ENCODE measurements at places on chromosomes 3 and 15.

DNA sequence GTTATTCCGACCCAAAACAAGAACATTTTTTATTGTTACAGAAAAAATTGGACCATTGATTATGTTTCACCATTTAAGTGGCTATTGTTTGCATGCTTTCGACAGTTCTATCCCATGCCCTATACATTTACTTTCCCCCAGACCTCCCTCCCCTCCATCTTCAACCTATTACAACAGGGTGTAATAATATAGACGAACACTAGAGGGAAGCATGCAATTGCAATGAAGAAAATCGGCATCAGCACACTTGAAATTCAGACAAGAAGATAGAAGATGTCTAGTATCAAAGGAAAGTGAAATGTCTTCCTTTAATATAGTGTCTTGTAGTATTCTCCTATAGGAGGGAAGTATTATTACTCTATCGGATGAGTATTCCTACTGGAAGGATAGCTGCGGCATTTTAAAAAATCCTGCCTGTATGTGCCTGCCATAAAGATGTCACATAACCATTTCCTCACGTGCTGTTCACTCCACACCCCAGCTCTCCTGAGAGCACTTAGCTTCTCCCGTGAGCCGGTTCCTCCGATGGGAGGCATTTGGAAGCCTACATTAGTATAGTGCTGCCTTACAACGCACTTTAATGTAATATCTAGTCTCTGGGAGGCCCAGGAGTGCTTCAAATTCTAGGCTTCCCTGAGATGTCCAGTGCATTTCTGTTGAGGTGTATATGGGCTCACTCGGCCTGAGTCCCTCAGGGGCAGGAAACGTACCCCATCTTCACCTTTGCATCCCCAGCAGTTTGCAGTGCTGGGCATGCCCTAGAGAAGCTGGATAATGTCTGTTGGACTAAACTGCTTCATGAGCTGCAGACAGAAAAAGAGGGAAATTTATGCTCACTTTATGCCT, 17.8 kb upstream of the ERICH6 start:
- no peak for DNase-seq

- DNase-seq: no peak
These were observed 186.6 kb downstream of the TIGIT start for GRCh38 chr3:114480442-114480841.

DNA sequence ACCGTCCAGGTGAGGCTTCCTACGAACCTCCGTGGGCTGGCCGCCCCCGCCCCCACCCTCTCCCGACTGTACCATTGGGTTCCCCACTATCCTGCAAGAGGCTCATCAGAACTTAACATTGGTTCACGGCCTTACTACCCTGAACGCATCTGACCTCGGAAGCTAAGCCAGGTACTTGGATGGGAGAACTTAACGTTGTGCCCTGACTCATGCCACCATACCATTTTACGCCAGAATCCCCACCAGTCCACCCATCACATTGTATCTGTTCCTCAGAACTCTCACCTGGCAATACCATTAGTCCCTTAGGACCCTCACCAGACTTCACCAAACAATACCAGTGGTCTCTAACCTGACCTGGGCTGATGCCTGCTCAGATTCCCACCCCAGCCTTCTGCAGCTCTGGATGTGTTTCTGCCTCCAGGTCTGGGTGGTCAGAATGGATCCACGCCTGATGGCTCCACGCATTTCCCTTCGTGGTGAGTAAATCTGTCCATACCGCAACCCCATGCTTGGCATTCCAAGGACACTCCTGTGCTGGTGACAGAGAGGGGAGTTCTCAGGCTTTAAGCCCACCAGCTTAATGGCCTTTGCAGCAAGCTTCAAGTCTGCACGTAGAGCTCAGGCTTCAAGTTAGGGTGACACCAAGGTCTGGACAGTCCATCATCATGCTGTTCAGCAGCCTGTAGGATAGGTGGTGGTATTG, 562 bp downstream of the TCTA start:
- no peak for DNase-seq

DNA sequence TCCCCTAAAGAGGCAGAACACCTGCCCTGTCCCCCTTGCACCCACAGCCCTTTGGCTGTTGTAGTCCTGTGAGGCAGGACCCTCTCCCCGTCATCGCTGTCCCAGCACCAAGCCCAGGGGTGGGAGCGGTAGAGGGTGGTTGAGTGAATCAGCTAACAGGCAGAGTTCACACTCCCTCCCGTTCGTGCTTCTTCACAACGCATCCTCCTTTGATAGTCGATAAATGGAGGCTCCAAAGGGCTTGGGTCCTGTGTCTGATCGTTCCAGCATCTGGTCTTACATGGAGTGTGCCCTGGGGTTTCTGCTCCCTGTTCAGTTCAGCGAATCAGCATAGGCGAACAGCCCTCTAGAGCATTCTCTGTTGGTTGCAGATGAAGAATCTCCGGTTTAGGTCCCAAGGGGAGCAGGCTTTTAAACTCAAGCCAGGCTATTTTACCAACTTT, 820 bp upstream of the HMCES start:
- no peak for DNase-seq

DNA sequence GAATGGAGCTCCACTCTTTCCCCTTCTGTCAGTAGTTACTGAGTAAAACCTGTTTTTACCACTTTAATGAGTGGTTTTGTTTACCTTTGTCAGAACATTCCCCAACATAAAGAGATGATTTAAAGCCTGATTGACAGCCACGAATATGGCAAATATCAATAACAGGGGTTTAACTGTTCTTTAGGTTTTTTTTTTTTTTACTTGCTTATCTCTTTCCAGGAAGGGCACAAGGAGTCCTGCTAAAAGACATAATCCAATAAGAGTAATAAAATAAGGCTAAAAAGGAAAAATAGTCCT, 11.5 kb upstream of the UBE2Q2 start:
- DNase-seq: no peak

GRCh38 chr15:100918034-100918689, 995 bp upstream of the LRRK1 start:
- peak; percentile 3 for DNase-seq

- DNase-seq: peak; percentile 5
These were observed 47.2 kb upstream of the SMAD6 start for GRCh38 chr15:66654739-66655375.

GRCh38 chr3:139771331-139771730, 93.6 kb upstream of the NMNAT3 start:
- no peak for DNase-seq

DNA sequence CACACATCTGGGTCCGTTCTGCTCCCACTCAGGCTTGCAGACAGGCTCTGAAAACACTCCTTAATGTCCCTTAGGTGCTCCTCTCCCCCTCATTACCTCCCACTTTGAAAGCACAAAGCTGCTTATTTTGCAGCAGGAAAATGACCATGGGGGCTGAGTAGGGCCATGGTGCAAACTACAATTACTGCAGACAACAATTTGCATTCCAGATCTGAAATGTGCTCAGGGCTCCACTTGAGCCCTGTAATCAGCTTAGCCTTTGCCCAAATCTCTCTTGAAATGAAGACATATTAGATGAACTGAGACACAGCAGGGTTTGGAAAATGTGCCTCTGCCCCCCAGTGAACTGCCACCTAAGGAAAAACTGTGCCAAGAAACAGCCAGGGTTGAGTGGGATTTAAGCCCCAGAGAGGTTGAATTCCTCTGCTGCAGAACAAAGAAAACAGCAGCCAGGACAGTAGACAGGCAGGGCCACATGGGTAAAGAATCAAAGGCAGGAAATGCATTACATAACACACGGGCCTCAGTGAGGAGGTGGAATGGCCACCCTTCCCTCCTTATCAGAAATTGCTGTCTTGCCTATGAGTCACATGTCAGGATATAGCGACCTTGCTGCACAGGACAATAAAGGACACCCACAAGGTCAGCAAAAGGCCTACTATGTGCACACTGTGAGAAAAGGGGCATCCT, 126.8 kb upstream of the ARHGEF3 start:
- DNase-seq: no peak

DNA sequence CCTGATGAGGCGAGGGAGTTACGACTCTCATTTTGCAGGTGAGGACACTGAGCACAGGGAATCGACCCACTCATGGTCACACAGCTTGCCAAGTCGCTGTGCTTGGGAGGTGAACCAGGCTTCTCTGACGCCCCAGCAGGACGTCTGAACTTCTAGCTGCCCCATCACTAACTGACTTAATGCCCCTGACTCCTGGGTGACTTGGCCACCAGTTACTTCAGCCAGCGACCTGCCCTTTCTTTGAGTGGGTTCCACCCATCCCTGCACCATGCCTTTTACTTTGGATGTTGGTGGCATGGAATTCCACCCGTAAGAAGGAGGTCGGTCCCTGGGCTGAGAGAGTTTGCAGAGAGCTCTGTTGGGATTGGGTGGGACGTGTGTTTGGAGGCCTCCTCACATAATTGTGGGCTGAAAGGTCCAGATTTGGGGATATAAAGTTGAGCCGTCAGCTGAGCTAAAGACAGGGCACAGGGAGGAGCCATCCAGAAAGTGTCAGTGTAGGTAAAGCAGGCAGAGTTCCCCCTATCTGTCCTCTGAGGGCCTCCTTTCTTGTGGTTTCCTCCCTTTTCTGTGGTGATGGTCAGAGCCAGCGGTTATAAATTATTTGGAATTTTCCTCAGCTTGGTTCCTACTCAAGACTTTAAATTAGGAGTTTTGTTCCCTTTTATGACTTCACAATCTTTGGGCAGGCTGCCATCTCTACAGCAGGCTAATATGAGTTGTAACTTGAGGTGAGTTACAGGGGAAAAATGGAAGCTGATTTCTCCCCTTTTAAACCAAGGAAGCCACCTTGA, 55.0 kb downstream of the FLNB start:
- DNase-seq: no peak

DNA sequence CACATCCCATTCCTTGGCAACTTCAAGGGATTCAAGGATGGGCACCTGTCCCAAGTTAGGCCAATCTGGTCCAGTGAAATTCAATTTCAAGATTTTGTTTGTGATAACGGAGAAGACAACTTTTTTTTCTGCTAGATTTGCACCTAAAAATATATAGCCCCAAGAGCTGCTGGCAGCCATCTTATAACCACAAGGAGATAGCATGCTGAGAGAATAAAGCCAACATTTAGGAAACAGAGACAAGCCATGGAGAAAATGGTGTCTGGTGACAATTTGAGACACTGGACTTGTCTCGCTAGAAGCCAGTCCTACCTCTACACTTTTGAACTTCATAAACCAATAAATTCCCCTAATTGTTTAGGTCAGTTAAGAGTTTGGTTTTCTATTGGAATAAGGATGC, 5.4 kb downstream of the PARL start:
- no peak for DNase-seq

DNA sequence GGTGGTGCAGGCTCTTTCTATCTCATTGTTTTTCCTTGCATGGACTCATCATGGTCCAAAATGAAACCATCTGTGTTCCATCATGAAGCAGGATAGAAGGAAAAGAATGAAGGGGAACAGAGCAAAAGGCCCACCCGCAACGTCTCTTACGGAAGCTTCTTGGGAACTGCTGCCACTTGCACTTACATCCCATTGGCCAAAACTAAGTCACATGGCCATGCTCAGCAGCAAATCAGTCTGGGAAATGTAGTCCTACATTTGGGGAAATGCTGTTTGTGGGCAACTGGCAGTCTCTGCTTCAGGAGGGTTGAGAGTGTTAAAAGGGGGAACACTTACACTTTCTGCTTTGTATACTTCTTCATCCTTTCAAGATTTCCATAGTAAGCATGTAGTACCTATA, 191.6 kb downstream of the SV2B start:
- no peak for DNase-seq

- DNase-seq: no peak
These were observed 54.4 kb upstream of the HEG1 start for GRCh38 chr3:125110016-125110875.

GRCh38 chr15:34665498-34666116, 82.2 kb upstream of the GOLGA8B start:
- DNase-seq: no peak

GRCh38 chr3:147381596-147381995, 24.7 kb downstream of the ZIC4 start:
- DNase-seq: no peak

- DNase-seq: no peak
These were observed 103.0 kb downstream of the ISL2 start for GRCh38 chr15:76439542-76439941.

DNA sequence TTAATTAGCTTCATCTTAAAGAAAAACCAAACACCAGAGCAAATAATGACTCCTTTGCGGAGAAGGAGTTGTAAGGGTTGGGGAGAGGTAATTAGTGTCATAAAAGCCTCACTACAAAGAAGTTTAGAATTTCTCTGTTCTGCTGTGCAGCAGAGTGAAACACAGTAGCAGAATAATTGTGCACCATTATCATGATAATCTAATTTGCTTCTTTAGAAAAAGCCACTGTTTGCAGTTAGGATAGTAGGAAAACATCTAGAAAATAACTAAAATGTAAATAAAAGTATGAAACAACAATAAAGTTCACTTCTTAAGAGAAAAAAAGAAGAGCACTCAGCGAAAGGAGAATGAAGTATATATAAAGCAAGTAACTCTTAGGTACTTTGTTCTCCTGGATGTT, 5.5 kb downstream of the SHOX2 start:
- no peak for DNase-seq

- DNase-seq: no peak
These were observed 4.7 kb upstream of the P2RY1 start for GRCh38 chr3:152830245-152830644.

DNA sequence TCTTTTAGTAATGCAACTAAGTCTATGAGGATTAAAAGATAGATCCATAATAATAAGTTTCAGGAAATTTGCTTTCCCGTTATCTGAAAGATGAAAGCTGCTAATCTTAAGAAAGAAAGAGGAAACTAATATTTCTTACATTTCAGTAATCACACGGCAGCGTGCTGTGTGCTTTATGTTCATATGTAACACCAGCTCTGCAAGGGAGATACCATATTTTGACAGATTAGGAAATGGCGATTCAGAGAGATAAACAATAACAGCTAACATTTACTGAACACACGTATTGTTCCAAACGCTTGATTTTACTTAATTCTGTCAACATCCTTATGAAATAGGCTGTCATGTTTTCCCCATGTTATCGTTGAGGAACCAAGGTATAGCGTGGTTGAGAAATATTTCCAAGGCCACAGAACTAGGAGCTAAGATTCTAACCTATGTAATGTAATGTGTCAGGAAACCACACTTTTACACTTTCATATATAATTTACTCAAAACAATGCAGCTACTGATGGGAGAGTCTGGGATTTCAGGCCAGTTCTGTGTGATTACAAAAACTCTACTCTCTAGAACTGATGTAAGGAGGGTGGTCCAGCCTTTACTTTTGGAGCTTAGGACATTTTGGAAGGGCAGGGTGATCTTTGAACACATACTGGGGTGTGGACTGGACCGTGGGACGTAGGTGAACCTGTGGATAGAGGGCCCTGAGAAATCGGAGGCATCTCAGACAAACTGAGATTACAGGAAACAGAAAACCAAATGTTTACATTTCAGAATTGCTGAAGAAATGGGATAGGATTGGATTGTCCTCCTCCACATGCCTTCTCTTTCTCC, 100.6 kb downstream of the IL1RAP start:
- DNase-seq: no peak

- no peak for DNase-seq
These were observed 228.5 kb upstream of the MME start for GRCh38 chr3:154851644-154852043.

- no peak for DNase-seq
These were observed 2.8 kb downstream of the NISCH start for GRCh38 chr3:52458031-52458760.

Measured in activated CD8-positive, alpha-beta memory T cell treated with anti-CD3 and anti-CD28 coated beads for 1 hour (primary cell).